ENCODE measurements at places on chromosomes 5 and 9. TPM values are rescaled to one million over a fixed set of nuclear protein-coding genes. Genes with fewer than 3 reads are reported as not detected.
A peak's percentile ranks its signal among the peaks of the same experiment; 100 is the strongest.

HK3 gene
- total RNA-seq = 1.3 TPM

VLDLR gene
- total RNA-seq = 22.6 TPM

COL15A1 gene
- 2.4 TPM for total RNA-seq

PRDM9 gene
- not detected for total RNA-seq

PCDHA4 gene
- 0.39 TPM for total RNA-seq

FKTN gene
- total RNA-seq = 11.9 TPM

CA9 gene
- 0.89 TPM for total RNA-seq

CFAP157 gene
- total RNA-seq = 0.14 TPM

POU5F2 gene
- 1.1 TPM for total RNA-seq

- DNase-seq = peak; percentile 34
Measured at GRCh38 chr9:26947736-26948135, 694 bp upstream of the PLAA start.

GRCh38 chr9:34994260-34994899, 4.8 kb downstream of the DNAJB5 start:
- DNase-seq = no peak

DNA sequence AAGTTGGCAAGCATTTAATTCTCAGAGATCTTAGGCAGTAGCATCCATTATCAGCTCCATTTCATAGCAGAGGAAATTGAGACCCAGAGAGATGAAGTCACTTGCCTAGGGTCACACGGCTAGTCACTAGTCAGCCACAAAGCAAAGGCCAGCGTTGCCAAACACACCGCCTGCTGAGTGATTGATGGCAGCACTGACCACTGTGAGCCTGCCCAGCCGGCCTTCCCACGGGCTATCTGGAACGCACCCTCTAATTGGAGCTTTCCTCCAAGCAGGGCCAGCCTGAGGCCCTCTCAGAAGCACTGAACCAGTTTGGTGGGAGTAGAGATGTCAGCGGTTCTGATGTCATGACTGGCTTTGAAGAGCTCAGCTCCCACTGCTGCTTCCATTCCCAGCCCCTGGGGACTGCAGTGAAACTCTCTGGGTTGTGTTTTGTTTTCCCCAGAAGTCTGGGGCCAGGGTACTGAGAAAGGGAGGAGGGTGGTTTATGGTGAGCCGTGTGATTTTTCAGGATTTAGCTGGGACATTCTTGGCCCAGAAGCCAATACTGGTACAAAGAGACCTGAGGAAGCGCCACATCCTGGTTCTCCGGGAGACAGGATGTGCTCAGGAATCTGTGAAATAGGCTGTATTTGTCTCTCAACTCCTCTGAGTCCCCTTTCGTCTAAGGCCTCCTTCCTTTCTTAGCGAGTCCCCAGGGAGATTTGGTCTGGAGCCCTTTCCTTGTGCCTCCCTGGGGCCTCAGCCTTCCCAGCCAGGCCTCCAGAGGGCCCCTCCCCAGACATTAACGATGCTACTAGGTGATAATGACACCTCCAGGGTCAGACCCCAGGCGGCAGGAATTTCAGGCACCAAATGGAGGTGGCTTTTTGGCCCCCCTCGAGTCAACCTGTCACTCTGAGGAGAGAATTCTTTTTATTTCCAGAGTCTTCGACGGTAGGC, 44.5 kb downstream of the SPRY4 start:
- no peak for DNase-seq

DNA sequence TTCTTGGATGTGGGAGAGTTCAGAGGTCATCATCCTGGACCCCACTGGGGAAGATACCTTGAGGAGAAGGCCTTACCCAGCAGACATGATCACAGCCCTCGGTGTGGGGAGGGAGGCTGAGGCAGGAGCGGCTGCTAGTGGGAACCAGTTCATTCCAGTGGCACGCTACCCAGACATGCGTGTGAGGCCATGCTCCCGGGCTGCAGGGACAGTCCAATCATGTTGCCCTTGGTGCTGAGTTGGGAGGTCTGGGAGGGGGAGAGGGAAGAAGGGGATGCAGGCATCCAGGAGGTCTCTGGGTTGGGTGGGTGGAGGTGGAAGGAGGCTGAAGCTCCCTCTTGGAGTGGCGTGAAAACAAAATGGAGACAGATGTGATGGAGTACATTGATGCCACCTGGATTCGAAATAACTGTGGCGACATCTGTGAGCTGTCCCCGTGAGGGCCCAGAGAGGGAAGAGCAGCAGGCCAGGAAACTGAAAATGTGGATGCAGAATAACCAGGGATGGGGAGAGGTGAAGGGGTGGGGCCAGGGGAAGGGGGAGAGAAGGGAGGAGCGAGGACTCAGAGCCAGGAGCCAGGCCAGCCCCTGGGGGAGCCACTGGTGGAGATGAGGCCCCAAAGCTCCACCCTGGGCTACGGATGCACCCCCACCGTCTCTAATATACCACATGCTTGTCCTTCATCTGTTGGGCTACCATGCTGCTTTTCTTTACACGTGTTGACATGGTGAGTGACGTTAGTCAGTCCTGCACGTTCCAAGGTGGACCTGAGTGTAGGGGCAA, 16.2 kb downstream of the NDUFS6 start:
- no peak for DNase-seq

DNA sequence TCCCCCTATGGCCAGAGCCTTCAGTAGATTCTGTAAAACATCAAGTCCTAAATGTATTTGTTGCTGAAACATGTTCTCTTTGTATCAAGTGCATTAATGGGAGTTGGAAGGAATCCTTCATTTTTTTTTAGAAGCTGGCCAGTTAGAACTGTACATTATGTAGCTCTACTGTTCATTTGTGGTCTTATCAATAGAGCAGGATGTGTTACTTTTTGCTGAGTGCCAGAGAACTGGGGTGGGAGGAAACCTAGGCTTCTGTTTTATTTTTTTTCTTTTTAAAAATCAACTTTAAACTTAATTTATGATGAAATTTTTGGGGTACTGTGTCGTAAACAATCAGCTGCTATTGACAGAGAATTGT, 5.1 kb downstream of the PIP5K1B start:
- DNase-seq = no peak

DNA sequence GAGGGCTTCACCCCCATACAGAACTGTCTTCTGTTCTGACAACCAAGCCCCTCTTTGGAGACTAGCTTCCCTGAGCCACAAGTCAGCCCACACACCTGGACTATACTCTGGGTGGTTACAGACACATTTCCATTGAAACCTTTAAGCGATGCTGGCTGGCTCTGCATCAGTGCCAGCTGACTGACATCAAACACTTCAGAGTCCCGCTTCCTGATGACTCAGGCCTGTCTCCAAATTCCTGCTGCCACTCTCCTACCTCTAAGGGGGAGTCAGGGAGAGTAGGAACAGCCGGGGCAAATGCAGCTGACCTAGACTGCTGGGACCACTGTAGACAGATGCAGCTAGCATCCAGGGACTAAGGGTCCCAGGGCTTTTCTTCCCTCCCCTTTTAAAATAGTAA, 59.4 kb downstream of the SIL1 start:
- no peak for DNase-seq

- DNase-seq = no peak
Measured at GRCh38 chr5:58499941-58500340, 8.7 kb downstream of the GAPT start.

DNA sequence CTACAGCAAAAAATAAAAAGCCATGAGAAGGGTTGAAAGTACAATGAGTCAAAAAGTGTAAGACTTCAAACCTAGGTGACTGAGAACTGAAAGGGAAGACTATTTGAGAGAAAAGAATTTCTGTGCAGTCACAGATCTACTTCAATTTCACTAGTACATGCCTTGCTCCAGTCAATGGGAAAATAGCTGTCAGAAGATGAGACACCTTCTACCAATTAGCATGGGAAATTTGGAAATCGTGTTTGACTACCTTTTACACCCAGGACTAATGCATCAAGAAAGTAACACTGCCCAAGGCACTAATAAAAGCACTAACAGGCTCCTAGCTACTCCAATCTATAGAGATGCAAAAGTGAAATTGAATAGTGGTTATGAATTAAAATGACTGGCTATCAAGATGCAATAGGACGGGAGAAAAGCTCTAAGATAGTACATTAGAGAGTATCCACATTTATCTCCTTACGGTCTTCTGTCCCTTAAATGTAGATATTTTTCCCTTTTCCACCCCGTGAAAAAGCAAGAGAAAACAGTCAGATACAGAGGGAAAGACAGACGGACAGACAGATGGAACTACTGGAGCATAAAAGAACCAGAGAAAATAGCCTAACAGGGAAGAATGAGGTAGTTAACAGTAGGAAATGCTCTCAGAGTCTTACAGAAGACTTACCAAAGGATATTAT, 15.2 kb downstream of the ERP44 start:
- DNase-seq = no peak

DNA sequence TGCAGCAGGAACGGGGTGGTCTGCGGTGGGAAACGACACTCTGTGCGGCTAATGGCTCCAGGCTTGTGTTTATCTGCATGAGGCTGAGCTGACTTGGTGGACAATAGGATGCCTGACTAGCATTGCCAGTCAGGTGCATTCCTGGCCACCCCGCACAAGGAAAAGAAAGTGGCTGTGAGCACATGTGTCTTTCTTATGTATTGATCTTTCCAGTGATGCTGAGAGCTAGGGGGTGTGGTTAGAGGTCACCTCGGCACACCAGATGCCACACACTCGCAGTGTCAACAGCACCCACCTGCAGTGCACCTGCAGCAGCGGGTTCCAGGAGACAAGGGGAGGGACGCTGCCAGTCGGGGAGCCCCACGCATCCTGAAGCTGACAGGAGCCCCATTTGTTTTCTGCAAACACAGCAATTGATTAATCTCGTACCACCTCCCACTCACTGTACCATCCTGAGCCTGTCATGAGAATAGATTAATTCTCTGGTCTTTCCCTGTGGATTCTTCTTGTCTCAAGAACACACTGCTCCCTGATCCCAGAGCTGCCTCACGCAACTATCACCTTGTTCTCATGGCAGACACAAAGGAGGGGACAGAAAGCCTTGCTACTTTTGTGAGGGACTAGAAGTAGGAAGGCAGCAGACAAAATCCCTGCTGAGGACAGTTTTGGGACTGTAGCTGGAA, 251.7 kb upstream of the WWC1 start:
- no peak for DNase-seq

DNA sequence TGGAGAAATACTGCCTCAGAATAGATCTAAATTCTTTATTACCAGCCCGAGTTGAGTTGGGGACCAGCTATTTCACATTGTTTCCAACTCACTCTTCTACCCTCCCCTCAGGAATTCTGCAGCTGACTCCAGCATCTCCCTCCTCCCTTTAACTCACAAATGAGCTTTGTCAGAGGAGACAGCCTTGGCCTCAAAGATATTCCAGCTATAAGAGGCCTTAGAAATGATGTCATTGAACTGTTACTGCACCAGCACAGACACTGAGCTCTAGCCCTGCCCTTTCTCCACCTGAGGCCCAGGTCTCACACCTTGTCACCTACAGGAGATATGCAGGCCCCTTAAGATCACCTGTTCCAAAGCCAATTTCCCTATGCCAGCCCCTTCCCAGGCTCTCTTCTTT, 78.4 kb upstream of the ATP10B start:
- DNase-seq = no peak

DNA sequence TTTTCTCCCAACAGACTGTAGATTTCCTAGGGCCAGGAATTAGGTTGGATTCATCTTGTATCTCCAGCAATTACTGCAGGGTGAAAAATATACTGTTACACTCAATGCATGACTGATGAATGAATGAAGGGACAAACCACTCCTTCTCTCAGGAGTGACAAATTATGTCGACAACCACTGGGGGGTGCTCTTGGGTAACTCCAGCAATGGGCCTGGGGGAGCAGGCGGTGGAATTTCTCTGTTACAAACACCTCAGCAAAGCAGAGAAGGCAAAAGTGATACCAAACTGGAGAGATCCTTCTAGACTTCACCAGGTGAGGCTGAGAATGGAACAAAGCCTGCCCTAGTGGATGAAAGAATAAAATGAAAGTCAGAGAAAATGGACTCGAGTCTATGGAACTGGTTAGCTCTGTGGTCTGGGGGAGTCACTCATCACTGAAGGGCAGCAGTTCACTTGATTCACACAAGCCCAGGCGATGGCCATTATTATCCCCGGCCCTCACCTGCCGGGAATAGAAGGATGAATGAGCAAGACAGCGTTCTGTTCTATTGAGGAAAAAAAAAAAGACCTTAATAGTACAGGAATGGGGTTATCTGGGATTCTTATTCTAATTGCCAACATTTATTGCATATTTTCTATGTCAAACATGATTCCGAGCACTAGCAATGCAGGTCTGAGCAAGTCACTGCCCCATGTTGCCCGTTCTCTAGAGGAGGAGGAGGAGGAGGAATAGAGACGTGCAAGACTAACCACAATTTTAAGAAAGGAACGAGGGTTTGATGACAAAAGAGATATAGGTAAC, 341.1 kb downstream of the ASTN2 start:
- DNase-seq = no peak

GRCh38 chr5:76782444-76782843, 36.4 kb upstream of the F2RL1 start:
- DNase-seq = no peak

- no peak for DNase-seq
Measured at GRCh38 chr5:1708592-1709141, 91.0 kb downstream of the MRPL36 start.

DNA sequence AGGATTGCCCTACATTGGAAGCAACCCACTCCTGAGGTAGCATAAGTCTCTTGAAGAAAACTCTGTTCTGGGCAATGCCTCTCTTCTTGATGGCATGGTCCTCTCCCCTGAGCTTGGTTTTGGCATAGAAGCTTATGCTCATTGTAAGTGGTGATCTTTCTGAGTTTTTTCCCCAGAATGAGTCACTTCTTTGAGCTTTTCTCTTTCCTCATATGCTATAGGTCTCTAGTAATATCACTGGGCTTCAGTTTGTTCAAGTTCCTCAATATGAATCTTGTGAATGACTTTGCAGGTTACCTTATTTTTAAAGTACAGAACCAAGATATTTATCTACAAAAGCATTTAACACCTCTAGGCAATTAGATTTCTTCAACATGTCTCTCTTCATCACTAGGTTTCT, 76.5 kb upstream of the ATG10 start:
- no peak for DNase-seq

DNA sequence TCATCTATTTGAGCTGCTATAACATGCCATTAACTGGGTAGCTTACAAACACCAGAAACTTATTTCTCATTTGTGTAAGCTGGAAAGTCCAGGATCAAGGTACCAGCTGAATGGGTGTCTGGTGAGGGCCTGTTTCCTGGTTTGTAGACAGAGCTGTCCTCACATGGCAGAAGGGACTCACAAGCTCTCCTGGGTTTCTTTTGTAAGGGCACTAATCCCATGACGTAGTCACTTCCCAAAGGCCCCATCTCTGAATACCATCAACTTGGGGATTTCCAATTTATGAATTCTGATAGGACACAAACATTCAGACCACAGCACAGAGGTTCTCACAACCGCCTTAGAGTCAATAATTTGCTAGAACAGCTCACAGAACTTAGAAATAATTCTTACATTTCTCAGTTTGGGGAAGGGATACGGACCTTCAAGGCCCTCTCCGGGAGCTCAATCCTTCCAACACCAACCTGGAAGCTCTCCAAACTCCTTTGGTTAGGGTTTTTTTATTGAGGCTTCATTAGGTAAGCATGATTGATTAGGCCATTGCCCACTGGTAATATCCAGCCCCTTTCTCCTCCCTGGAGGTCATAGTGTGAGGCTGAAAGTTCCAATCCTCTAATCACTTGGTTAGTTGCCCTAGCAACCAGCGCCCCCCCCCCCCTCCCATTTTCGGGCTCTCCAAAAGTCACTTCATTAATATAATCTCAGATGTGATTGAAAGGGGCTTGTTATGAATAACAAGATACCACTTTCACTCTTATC, 7.6 kb upstream of the DNAJA1 start:
- no peak for DNase-seq

- no peak for DNase-seq
Measured at GRCh38 chr9:129136446-129137035, 25.3 kb downstream of the PTPA start.

Measured in left colon (tissue), 2 donors.